ENCODE measurements at places on chromosomes 2 and 18.

DNA sequence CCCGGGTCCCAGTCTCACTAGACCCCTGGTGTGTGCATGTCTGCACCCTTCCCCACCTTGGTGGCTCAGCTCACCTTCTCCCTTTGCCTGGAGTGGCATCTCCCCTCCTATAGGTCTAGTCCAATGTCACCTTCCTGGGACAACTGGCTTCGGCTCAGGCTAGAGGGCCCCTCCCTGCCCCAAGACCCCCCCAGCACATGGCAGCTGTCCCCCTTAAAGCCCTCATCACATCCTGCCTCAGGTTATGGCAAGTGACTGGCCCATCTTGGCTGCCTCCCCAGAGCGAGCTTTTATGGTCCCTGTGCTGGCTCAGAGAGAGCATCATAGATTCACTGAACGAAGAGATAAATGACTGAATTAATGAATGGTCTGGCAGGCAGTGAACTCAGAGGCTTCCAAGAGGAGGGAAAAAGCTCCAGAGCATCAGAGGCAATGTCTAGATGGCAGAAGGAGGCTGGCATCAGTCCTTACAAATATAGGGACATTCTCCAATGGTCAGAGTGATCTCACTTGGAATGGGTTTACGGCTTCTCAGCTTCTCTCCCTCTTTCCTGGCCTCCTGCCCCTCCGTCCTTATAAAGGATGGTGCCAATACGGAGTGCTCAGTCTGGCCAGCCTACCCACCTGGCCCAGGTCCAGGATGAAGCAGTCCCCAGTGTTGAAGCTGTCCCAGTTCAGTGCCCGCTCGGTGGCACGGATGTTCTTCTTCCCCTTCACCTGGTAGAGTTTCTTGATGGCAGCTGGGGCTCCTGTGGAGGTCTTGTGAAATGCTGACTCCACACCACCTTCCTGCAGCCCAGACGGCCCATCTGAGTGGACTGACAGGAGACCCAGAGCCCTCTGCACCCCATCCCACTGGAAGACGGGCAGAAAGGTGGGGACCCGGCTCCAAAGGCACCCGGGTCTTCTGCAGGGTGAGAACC is 9.4 kb downstream of the CAPG start:
- no peak for DNase-seq

DNA sequence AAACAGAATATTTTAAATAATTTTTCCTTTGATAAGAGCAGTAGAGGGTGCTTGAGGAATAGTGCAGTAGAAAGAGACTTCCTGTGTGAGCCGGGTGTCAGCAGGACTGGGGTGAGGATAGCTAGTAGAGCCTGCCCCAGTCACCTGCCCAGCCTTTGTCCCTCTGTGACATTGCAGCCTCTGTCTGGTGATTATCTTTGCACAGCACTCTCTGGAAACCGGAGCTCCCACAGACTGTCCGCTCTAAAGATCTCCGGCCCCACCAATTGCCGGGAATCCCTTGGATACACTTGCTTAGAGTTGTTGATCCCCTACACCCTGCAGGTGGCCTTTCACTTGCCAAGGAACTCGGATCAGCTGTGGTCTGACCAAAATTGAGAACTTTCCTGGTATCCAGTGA is 1081.3 kb upstream of the TMEFF2 start:
- DNase-seq, result no peak

- no peak for DNase-seq
Observed at GRCh38 chr18:76359909-76360308, 135.1 kb downstream of the ZNF516 start.

DNA sequence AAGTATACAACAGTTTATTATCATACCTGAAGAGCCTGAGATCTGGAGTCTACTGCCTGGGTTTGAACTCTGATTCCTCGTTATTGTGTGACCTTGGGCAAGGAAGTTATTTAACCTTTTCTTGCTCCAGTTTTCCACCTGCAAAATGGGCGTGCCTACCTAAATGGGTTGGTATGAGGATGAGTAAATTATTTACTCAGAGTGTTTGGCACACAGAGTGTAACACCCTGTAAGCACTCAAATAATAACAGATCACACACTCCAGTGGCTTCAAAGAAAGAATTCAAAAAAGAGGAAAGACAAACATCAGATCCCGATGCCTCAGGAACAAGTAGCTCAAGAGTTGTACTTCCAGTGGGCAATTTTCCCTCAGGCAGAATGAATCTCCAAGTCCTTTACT is 2.4 kb downstream of the SRD5A2 start:
- DNase-seq, result no peak

GRCh38 chr2:54968561-54969218 is 81.6 kb downstream of the RTN4 start:
- DNase-seq, result no peak

- DNase-seq, result no peak
Observed at GRCh38 chr2:142218471-142218870, 87.7 kb upstream of the LRP1B start.
